ENCODE measurements at places on chromosomes 12 and 14.

DNA sequence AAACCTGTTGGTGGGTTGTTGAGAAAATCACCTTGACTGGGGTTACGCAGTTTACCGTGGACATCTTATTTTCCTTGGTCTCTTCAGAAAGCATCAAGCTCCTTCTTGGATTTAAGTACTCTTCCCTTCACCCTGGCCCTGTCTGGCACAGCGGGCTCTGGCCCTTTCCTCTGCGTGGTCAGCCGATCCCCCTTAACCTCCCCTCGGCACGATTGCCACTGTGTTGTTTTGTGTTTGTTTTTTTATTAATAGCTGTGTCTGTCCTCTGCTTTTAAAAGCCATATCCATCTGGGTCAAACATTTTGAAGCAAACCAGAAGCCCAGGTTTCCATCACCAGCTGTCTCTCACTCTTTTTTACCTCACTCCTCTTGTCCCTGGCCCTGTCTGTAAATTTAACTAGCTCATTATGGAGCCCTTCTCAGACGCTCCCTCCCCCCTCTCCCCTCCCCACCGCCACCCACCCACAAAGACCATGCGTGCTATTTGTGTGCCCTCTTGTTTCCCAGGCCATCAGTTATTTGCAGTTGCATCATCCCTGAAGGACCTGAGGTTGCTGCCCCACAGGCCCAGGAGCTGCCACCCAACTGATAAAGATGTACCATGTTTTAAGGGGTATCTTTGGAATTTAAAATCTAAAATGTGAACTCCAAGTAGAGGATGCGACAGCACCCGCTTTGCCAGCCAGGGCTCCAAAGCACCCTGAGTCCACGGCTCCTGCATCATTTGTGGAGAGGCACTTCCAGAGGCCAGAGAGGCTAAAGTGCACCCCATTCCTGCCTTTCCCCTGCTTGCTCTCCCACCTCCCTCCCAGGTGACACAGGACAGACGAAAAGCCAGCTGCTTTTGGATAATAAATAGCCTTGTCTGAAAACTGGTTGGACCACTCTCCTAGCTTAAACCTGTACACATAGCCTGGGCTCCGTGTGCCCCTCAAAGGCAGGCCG lies 3.9 kb downstream of the BCL11B start:
- no peak for DNase-seq

DNA sequence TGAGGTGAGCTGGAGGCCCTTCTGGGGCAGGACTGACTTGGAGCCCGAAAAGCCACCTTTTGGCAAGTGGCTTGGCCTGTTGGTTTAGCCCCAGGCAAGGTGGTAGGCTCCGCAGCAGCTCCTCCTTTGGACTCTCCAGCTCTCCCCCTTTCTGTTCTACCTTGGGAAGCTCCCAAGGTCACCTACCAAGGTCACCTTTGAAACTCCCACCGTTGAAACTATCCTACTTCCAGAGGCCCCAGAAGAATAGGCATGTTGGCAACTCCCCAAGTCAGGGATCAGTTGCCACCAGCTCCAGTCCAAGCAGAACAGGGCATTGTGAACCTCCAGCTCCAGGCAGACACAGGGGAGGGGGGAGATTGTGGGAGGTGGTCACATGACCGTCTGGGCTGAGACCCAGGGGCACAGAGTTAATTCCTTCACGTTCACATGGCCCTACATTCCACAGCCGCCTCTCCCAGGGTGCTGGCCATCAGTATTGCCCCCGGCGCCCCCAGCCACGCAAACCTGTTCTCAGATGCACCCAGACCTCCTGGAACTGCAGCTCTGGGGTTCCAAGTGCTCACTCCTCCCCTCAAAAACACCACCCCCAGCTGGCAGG lies 14.4 kb downstream of the IRF2BPL start:
- no peak for DNase-seq

DNA sequence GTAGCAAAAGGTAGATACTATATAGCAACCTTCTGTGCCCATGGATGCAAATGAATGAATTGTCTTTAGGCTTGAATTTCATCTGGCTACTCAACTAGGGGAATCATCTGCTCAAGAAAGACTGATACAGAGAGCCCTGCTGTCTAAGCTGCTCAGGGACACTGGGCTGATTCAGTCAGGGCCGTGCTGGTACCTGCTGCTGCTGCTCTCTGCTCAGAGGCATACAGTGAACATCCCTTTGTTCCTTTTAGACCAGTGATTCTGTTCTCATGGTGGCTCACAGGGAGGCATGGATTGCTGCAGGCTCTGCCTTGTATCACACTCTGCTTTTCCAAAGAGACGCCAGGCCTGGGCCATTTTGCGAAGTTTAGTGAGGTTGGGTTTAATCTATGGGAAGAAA lies 14.1 kb downstream of the EIF2B2 start:
- no peak for DNase-seq

- DNase-seq, result no peak
Observed at GRCh38 chr12:27974735-27975221, 2.2 kb upstream of the PTHLH start.

DNA sequence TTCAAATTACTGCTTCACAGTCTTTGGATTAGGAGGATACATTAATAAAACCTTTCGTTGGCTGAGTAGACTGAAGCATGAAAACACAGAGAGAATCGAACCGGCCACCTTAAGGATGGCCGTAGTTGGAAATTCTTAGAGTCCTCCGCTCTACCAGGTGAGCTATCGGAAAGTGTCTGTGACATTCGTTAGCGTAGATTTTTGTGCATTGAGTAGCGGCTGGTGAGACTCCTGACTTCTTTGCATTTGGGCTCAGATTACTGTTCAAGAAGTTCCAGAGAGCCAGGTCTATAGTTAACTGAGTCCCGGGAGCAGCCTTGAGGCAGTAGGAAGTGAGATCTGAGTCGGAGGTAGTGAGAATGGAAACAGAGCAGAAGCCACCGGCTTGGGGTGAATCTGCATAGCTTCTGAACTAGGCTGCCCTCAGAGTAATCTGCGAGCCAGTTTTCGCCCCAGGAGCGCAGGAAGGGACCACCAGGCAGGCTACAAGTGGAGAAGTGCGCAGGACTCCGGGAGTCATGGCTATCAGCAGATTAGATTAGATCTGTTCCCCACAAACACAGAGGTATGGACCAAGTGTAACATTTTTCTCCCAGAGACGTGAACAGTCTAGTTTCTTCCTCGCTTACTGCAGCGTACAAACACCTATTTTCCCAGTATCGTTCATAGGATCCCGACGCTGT lies 11.0 kb downstream of the OR6S1 start:
- no peak for DNase-seq

GRCh38 chr14:76056128-76056527 lies 70.6 kb downstream of the IFT43 start:
- DNase-seq, result no peak

DNA sequence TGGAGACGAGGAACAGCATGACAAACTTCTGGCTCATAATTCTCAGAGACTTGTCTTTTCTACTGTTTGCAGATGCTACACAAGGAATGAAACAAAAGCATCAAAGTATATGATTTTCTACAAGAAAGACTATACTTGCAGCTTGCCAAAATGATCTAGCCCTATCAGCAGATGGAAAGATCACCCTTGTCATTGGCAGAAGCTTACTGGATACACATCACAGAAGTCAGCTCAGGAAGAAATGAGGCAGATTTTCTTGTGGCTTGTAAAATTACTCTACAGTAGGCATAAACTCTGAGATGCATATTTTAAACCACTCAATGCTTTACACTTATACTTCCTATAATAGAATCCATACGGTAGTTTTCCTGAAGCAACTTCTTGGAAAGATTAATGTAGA lies 20.6 kb downstream of the E2F7 start:
- DNase-seq, result no peak

- no peak for DNase-seq
Observed at GRCh38 chr12:27747111-27747820, 32.8 kb upstream of the KLHL42 start.

- no peak for DNase-seq
Observed at GRCh38 chr14:64119500-64119899, 174.7 kb downstream of the ESR2 start.

Measured in stimulated activated CD4-positive, alpha-beta T cell treated with anti-CD3 and anti-CD28 coated beads, TNF-alpha, amount 100 ng/mL, for 1 hour (primary cell).